Dorsolateral prefrontal cortex (tissue), 122 donors: ENCODE measurements at places on chromosomes 5 and 9.
A peak's percentile ranks its signal among the peaks of the same experiment; 100 is the strongest.

DNA sequence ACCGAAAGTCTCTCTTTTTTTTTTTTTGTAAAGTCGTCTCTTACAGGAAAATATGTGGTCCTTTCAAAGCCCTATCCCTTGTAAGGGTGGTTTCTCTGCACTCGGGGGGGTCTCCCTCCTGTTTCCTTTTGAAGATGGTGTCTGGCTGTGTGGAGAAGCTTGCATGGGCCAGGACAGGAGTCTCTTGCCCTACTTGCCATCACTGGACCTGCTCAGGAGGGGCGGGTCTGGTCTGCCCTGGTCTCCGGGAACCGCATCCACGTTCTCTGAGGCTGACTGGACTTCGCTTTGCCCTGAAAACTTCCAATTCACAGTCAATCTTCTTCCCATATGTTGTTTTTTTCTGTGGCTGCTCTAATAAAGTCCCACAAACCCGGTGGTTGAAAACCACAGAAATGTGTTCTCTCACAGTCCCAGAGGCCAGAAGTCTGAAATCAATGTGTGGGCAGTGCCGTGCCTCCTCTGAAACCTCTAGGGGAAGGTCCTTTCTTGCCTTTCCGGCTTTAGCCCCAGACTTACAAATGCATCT is 92.9 kb upstream of the IER5L start:
- no peak for DNase-seq

DNA sequence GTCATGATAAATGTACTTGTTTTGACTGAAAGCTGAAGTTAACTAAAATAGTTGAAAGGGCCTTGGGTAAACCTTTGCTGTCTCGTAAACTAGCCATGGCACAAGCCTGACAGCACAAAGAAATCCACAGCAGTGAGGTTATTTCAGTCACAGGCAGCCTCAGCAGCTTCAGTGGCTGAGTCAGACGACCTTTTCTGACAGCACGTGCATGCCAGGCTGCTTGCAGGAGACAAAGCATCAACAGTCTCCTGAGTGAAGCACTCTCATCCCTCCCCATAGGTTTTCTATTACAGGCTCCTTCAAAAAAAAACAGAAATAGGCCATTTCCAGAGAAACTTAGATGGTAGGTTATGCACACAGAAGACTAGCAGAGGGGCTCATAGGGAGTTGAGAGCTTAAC is 34.6 kb downstream of the OXCT1 start:
- no peak for DNase-seq

GRCh38 chr5:59390074-59390659 is 503.4 kb downstream of the PDE4D start:
- DNase-seq, result no peak

DNA sequence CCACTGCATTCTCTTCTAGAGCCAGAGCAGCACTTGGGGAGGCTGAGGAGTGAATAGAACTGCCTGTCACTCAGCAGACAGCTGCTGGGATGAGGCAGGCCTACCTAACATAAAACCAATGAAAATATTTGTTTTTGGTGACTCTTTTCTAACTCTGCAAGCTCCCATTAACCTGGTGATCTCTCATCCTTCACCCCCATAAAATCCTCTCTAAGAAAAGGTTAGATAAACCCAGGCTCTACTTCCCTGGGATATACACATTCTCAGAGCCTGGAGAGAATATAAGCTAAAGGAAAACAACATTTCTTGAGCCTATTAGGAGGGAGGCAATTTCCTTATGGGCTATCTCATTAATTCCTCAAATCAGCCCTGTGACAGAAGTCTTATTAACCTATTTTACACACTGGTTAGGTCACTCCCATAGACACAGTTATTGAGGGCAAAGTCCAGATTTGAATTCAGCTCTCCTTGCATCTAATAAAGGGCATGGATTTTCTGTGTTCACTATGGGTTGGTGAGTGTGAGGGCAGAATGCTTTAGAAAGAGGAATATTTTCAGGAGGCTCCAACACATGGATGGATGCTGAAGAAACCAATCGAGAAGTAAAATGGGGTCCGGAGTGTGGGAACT is 492.9 kb downstream of the CCDC171 start:
- no peak for DNase-seq

DNA sequence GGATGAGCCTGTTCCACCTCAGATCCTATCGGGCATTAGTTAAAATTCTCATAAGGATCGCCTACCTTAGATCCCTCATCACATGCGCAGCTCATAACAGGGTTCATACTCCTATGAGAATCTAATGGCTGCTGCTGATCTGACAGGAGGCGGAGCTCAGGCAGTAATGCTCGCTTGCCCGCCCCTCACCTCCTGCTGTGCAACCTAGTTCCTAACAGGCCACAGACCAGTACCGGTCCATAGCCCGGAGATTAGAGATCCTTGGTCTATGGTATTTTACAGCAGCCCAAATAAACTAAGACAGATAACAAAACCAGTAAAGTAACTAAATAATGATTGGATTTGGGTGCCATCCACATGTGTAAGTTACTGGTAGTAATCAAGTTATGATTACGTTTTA is 17.5 kb downstream of the GOLPH3 start:
- DNase-seq, result no peak

DNA sequence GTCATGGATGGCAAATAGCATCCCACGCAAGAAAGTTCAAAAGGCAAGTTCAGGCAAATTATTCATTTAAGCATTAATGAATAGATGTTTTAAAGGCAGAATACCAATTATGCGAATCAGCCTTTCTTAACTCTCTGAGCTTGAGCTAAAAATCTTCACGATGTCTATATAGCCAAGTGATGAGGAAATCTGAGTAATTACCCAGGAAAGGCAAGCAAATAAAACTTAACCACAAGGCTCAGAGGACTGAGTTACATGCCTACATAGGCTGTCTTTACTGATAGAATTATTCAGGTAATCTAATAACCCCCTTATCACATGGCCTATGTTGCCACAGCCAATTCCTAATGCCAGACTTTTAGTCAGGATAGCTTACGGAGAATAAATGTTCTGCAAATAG is 120.8 kb upstream of the MTAP start:
- DNase-seq, result no peak

GRCh38 chr5:177596775-177597238 is 3.1 kb upstream of the B4GALT7 start:
- DNase-seq, result peak; percentile 22

DNA sequence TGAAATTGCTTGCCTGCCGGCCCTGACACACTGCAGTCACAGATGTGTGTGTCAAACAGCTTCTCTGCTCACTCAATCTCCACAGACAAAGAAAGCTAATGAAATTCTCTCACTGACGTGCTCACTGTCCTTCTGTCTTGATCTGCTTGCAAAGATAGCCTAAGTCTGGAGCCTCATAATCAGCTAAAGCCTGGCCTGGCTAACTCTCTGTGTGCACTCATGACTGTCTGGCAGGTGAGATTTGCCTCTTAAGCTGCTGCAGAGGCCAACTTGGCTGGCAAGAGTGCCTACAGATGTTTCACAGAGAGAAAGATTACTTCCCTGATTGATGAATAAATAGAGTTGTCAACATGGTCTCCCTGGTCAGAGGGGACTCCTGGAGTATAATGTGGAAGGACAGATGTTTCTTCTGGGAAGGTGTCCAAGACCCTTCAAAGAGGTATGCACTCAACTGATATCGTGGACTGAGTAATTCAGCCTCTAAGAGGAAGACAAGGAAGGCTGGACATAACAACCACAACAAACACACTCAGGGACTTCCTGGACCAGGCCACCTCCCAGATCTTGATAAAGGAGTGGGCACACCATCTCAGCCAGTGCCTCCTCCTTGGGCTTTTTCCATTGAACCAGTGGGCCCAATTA is 362.0 kb downstream of the SPOCK1 start:
- no peak for DNase-seq

- no peak for DNase-seq
These were observed 77.5 kb downstream of the PSD2 start for GRCh38 chr5:139872851-139873794.

GRCh38 chr9:95201206-95201605 is 116.3 kb downstream of the FANCC start:
- DNase-seq, result no peak

GRCh38 chr5:99948850-99949249 is 586.3 kb upstream of the FAM174A start:
- no peak for DNase-seq

GRCh38 chr5:33277061-33277650 is 163.6 kb upstream of the TARS1 start:
- no peak for DNase-seq

DNA sequence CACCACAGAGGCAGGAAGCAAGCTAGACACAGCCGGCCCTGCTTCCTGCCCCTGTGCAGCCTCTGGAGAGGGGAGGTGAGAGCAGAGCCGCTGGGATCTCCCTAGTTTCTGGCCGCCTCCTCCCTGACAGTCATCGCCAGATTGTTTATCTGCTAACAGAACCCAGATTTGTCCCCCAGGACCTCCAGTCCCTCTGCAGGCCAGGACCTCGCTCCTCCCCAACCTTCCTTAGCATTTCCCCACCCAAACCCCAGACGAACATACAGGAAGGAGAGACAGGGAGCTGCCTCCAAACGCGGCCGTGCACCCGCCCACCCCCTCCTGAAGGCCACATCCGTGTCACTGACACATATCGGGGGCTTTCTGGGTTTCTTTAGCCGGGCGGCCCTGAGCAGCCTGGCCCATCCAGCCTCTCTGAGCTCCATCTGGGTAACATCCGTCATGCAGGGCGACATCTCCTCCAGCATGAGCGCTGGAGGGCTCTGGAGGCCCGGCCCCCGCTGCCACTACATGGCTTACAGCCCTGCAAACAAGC is 47.5 kb downstream of the DBH start:
- no peak for DNase-seq

DNA sequence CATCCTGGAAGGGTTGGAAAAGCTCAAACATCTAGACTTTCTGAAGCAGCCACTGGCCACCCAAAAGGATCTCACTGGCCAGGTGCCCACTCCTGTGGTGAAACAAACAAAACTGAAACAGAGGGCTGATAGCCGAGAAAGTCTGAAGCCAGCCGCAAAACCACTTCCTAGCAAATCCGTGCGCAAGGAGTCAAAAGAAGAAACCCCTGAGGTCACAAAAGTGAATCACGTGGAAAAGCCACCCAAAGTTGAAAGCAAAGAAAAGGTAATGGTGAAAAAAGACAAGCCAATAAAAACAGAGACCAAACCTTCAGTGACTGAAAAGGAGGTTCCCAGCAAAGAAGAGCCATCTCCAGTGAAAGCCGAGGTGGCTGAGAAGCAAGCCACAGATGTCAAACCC is 87.6 kb downstream of the MAP1B start:
- DNase-seq, result no peak

GRCh38 chr5:145718956-145719355 is 116.2 kb downstream of the PRELID2 start:
- DNase-seq, result no peak

DNA sequence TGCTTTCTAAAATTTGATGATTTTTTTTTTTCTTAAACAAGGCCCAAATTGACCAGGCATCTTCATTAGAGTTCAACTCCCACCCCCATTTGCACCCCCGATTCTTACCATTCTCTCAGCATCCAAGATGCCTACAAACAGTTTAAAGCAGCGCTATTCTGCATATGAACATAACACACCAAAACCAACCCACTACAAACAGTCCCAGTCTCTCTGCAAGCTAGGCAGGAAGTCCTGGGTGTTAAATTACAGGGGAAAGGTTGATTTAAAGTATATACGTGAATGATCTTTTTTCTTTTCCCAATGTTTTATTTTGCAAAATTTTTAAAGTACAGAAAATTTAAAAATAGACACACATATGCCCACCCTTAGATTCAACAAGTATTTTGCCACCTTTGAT is 127.0 kb downstream of the ADAMTS12 start:
- DNase-seq, result no peak

DNA sequence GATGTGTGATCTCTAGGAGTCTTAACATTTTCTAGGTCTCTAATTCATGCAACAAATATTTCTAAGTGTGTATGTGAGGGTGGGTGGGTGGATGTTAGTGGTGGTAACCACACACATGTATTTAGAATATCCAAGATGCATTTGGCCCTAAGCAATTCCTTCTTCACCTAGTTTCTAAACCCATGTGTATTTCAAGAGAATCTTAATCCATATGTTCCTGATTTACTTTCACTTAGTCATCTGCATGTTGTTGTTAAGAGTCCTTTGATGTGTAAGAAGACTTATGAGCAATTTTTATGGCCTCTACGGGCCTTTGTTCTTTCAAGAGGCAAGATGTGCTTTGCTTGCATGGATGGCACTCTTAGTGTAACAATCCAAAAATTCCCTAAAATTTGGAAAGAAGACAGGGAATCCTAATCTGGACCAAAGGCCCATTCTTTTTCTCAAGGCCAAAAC is 282.6 kb downstream of the SPATA31D1 start:
- no peak for DNase-seq

DNA sequence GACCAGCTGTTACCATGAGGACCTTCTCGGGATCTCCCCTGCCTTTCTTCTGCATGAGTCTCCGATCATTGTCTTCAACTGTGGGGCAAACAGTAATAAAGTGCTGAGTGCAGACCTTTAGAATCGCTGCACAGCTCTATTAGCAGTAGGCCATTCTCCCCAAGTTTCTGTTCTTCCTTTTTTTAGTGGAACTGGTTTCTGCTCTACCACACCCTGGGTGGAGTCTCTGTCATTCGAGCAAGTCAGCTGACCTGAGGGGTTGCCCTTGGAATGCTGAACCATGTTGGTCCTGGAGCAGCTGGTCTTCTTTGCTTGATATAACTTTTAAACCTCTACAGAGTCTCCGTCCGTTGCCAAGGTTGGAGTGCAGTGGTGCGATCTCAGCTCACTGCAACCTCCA is 33.4 kb upstream of the GNPDA1 start:
- DNase-seq, result no peak

GRCh38 chr9:16505199-16505598 is 365.3 kb downstream of the BNC2 start:
- DNase-seq, result no peak

GRCh38 chr9:73093016-73093739 is 58.5 kb upstream of the ANXA1 start:
- no peak for DNase-seq
